Naive thymus-derived CD4-positive, alpha-beta T cell (primary cell): ENCODE measurements at places on chromosomes 3 and 15. TPM values are rescaled to one million over a fixed set of nuclear protein-coding genes. Genes with fewer than 3 reads are reported as not detected.

GRCh38 chr3:14413381-14414071 lies 11.1 kb downstream of the SLC6A6 start:
- DNase-seq, result no peak

- DNase-seq, result peak; percentile 99
Observed at GRCh38 chr15:78149068-78149804, at the start of gene IDH3A. Gene IDH3A (plus strand): TSS chr15:78149362. CDS start chr15:78149404, 42 bp downstream.

CELSR3 gene
- 8.3 and 8.7 TPM in 2 replicates for total RNA-seq

GRCh38 chr15:78671626-78672211 lies 30.7 kb upstream of the CHRNB4 start:
- DNase-seq, result no peak

GRCh38 chr3:59473636-59474035 lies 423.8 kb upstream of the CFAP20DC start:
- DNase-seq, result no peak

DNA sequence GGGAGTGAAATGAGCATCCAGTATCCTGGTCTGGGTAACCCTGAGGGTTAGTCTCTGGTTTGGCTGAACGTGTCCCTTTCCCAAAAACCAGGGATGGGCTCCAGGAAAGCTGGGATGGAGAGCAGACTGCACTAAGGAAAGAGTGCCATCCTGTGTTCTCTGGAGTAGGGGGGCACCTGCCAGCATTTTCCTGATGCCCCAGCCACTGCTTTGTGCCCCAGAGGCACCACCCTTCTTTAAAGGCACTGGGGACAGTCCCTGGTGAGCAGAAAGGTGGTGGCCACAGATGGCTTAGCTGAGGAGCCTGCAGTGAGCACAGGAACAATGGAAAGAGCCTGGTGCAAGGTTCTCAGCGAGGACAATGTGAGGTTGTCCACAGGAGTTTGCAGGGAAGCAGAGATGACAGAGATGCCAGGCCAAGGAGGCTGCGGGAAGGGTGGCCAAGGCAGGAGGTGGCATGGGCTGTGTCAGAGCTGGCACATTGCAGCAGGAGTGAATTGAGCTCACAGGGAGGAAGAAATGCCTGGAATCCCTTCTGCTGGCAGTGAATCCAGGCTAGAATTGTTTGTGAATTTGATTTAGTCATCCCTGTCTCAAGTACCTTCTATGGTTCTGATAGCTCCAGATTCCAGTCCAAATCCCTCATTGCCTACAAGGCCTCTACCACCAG lies 39.9 kb downstream of the AMOTL2 start:
- no peak for DNase-seq

GRCh38 chr3:123038751-123039150 lies 11.2 kb upstream of the SEMA5B start:
- no peak for DNase-seq

DNA sequence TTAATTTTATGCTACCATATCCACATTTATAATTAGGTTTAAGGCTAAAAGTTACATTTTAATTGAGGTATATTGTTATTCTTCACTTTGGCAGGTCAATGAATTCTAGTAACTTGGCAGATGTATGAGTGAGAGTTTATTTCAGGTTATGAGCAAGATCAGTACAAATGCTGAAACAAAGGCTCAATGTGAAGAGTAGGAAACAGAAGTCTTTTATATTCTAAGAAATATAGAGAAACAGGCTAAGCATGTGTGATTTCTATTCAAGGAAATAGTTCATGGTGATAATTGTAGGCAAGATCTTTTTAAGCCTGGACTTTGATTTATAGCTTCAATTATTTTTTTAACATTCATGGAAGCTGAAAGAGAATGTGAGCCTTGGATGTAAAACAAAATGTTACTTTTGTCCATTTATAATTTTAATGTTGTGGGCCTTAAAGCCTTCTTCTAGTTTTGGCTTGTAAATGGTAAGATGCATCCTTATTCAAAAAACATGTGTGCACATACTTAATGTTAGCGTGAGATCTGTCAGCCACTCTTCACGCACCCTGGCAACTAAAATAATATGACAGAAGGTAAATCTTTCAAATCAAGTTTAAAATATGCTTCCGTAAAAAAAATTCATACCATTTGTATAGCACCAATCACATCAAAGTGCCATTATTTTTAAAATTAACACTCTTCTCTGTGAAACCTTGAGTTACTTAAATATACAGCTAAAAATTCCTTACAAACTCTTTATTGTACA lies 22.8 kb upstream of the OSTN start:
- DNase-seq, result no peak

DNA sequence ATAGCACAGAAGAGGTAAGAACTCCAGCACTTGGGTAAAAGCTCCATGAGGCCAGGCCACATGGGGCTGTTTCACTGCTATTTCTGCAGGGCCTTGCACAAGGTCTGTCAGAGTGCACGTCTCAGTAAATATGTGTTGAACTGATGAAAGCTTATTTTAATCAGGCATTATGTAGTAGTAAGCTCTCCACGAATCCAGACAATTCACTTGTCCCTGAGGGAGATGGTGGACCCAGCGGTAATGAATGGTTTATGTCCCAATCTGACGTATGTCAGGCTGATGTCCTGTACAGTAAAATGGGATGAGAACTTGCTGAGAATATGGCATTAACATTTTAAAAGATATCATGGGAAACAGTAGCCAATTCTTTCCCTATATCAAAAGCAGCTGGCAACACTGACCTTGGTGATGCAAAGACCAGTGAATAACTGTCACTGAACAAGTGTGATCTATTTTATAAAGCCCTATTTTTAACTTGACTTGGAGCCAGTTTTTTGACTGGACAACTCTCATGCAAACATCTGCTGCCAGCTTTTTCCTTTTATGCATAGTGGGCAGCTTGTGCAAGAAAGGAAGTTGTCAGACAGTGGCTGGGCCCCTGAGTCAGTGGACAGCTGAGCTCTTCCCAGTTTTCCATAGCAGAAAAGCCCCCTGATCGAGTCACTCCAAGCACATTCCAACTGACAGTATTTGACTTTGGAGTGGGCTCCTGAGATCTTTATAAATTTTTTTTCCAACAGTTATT lies 519.8 kb upstream of the MDFIC2 start:
- DNase-seq, result no peak

GOLGA6B gene
- total RNA-seq, result 0.27 TPM

GRCh38 chr3:128006061-128007032 lies 45.9 kb upstream of the SEC61A1 start:
- no peak for DNase-seq

- no peak for DNase-seq
Observed at GRCh38 chr15:88049506-88049905, 207.0 kb downstream of the NTRK3 start.

DNA sequence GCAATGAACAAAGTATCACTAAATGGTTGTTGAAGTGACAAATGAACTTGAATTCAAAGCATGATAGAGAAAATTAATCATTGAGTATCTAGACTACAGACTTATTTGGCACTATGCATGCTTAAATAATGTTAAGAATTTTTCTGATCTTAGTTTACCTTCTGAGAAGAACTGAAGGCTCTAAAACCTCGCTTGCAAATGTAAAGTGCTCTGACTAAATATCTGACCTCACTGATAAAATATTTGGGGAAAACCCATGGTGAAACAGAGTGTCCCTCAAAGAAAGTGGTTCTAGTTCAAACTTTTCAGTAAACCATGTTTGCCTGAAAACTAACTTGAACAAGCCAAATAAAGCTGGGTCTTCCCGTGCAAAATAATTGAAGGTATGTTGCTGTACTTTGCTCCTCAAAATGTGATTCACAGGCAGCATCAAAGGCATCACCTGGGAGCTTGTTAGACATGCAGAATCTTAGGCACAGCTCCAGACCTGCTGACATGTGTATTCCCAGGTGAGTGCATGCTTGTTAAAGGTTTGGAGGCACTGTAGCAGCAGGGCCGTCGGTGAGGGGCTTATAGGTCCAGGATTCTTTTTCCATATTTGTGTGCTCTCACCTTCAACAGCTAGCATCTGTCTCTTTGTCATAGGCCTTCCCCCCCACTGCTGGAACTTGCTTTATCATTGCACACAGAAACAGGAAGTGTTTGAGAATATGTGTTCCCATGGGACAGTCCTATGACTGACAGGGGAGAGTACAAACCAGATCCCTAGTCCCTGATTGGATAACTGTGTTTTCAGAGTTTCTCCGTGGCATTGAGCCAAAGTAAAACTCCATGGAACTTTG lies 524.2 kb upstream of the LMCD1 start:
- no peak for DNase-seq

DNA sequence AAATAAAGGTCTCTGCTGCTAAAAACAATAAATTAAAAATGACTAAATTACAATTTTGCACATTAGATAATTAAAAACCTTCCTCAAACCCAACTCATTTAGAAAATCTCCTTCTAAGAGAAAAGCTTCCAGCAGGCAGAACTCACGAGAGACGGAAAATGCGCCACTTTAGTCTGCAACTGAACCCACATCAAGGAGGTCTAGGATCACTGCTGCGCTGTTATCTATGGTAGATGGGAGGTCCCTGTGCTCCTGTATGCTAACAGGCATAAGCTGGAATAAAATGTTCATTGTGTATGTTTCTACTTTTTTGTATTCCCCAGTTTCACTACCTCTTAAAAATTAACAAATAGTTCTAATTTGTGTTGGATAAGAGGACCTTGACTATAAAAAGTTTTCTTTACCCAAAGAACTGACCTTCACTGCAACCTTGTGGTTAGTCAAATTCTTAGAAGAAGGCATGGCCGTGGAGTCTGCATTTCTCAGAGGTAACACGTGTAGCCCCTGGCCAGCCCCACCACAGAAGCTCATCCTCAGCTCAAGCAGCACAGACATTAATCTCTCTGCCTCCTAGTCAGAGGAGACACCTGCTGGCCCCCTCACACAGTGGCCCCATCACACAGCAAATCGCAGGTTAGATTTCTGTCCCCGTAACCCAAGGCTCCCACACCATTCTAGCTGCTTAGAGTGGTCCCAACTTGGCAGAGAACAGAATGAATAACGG lies 22.3 kb downstream of the STIMATE start:
- DNase-seq, result peak; percentile 17

SLC22A13 gene
- total RNA-seq, result 0.62 TPM

GRCh38 chr3:149280671-149281349 lies 52.6 kb downstream of the TM4SF18 start:
- DNase-seq, result no peak

DNA sequence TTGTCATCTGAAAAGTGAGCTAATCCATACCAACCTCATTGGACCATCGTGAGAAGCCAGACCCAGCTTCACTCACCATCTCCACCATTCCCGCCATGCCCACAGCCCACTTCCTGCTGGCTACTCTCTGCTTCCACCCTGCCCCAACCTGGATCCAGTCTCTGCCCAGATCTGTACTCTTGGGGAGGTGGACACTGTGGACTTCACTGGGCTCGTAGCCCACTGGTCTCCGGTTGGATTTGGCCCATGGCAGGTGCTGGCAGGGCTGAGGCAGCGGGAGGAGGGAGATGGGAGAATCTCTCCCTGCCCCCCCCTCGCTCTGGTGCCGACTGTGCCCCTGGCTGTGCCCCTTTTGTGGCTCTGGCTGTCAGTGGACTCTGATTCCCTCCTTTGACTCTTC lies 193.8 kb downstream of the ABHD5 start:
- no peak for DNase-seq

DNA sequence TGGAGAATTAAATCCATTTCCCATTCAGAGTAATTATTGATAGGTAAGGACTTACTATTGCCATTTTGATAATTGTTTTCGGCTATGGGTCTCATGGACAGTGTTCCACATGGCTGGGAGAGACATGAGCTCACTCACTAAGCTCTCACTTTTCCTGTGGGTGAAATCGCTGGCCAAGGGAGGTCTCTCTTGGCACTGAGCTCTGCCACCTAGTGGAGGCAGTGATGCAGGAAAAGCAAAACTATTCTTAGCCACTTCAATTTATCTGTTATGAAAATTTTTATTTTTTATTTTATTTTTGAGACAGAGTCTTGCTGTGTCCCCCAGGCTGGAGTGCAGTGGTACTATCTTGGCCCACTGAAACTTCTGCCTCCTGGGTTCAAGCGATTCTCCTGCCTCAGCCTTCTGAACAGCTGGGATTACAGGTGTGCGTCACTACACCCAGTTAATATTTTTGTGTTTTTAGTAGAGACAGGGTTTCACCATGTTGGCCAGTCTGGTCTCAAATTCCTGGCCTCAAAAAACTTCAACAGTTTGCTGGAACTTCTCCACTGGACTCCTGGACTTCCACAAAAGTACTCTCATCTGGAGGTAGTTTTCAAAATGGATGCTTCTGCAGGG lies 4.7 kb upstream of the RNF13 start:
- peak; percentile 36 for DNase-seq

DNA sequence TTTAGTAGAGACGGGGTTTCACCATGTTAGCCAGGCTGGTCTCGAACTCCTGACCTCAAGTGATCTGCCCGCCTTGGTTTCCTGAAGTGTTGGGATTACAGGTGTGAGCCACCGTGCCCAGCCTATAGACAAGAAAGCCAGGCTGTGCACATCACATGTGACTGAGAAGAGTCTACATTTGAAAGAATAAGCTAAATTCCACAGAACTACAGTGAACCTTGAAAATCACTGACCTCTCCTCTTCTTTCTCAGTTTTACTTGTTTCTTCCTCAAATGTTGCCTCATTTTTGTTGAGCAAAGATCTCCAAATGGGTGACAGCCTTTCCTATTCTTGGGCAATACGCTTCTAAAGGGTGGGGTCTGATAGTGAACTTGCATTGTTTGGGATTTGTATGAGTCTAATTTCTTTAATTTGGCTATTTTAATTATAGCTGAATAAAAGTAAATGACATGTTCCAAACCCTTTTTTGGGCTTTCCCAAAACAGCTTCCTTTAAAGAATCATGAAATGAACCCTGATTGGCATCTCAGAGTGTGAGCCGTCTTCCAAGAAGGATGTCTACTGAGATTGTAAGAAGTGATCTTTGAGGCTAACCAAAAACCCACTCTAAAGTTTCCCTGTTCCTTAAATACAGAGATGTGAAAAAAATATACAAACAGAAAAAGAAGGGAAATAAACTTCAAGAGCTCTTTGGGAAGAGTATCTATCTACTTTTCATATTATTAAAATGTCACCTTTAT lies 21.6 kb upstream of the SPTBN5 start:
- DNase-seq, result no peak

- DNase-seq, result no peak
Observed at GRCh38 chr3:190116551-190117067, 4.1 kb downstream of the P3H2 start.

RARRES1 gene
- total RNA-seq, result not detected

DNA sequence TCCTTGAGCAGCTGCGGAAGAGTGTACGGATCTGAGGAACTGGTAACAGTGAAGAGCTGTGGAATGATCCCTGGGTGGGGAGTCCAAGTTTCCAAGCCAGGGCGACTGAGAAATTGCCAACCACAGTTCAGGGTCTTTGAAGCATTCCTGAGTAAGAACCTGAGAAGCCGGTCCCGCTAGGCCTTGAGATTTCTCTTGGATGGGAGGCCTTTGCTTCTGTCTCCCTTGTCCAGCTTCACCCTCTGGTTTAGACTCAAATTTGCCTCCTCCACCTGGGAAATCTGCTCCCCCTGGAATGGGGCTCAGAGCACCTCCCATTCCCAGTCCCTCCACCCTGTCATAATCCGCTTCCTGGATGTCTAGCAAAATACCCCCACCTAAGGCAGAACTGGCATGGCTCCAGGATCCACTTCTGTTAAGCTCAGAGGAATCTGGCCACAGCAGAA lies 127.7 kb upstream of the DLG1 start:
- no peak for DNase-seq

- no peak for DNase-seq
Observed at GRCh38 chr3:11534793-11535101, 109.0 kb downstream of the VGLL4 start.
